ENCODE measurements at places on chromosomes 4 and X. TPM values are rescaled to one million over a fixed set of nuclear protein-coding genes. Genes with fewer than 3 reads are reported as not detected.

SULT1E1 gene
- not detected for total RNA-seq

- no peak overlapping the region for H3K27ac ChIP-seq
- H3K4me3 ChIP-seq: peak overlapping the region; percentile 96
- DNase-seq: no peak
- H3K36me3 ChIP-seq: no peaks in the 10 kb centered on the region
- H3K4me1 ChIP-seq: no peaks in the 10 kb centered on the region
Measured at GRCh38 chr4:107718351-107718965, 1.6 kb downstream of the PAPSS1 start.

GRCh38 chr4:75036046-75036830 is 103.3 kb downstream of the PARM1 start:
- no peaks in the 10 kb centered on the region for H3K36me3 ChIP-seq
- no peak overlapping the region for H3K27ac ChIP-seq
- H3K4me3 ChIP-seq: no peak overlapping the region
- no peaks in the 10 kb centered on the region for H3K27me3 ChIP-seq
- no peaks in the 10 kb centered on the region for H3K4me1 ChIP-seq

DNAJB14 gene
- 40.3 TPM for total RNA-seq

DNA sequence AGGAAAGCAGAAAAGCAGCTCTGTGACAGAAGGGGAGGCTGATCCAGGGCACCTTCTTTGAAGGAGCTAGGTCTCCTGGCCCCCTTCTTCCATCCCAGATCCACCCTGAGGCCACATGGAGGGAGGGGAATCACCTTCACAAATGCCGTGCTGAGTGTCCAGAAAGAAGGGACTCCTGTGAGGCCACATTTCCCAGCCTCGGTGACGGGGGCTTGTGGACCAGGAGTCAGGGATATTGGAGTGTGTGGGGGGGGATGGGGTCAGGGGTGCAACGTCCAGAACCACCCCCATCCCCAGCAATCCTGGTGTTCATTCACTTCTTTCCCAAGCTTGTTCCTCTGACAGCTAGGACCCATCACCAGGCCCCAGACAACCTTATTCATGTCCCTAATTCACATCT is 4.7 kb downstream of the TIMM17B start:
- no peak overlapping the region for H3K4me3 ChIP-seq
- no peak for DNase-seq
- no peak overlapping the region for H3K27ac ChIP-seq
- H3K36me3 ChIP-seq: no peaks in the 10 kb centered on the region
- H3K4me1 ChIP-seq: 0 out of 2 replicates have a peak, but pooled peaks cover 2% of the 10 kb centered on the region
- H3K27me3 ChIP-seq: no peaks in the 10 kb centered on the region

GABRE gene
- 1.3 TPM for total RNA-seq

DNA sequence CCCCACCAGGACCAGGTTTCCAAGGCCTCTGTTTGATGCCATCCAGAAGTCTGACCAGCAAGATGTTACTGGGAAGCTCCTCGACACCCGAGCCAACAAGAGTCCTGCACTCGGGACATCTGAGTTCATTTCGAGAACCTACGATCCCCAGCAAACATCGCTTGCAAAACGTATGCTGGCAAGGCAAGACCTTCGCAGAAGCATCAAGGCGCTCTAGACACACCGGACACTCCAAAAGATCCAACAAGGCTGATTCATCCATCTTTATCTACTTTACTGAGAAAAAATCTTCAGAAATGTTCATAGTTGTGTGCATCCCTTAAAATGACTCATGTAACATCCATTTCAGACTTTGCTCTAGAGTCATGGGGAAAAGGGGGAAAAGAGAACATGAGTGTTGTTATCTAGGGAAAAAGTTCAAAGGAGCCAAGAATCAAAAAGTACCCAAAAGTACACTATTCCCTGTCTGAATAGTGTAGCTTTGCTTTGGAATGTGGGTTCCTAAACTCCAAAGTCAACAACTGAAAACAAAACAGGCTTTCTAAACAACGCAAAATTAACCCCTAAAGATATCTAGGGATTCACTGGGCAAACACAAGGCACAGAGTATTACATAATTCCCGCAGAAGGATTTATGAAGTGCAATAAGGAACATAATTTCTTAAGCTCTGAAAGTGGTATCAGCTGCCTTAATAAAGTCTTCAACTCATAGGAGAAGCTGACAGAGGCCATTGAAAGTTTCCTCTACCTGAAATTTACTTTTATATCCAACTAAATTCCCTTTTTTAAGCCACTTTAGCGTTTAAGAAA is 1.6 kb downstream of the SH3RF1 start:
- H3K36me3 ChIP-seq: peaks cover 4% of the 10 kb centered on the region
- peaks cover 9% of the 10 kb centered on the region for H3K4me1 ChIP-seq
- H3K4me3 ChIP-seq: peak overlapping the region; percentile 94
- no peaks in the 10 kb centered on the region for H3K27me3 ChIP-seq
- H3K27ac ChIP-seq: peak overlapping the region; percentile 88
